Urinary bladder (tissue), 4 donors: ENCODE measurements at places on chromosomes 5 and 9. TPM values are rescaled to one million over a fixed set of nuclear protein-coding genes. Genes with fewer than 3 reads are reported as not detected.

DNA sequence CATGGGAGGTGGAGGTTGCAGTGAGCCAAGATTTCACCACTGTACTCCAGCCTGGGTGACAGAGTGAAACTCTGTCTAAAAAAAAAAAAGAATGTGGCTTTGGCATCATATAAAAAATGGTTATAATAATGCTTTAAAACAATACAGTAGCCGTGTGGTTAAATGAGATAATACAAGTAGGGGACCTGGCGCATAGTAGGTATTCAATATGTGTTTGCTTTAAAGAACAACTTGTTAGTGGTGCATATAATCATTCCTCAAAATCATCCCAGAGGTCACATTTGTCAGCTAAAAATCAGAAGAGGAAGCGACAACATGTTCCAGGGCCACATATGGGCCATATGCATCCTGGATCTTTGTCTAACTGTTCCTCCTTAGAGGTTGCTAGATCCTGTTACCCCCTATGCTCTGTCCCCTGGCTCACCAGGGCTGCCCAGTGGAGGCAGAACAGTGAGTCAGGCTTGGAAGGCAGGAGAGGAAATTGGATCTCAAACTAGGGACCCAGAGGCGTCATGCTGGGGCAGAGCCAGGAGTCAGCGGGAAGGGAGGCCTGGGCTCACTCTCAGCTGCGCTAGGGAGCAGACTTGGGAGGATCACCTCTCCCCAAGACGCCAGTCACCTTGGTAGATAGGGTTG, 27.7 kb downstream of the LHX6 start:
- no peak for DNase-seq

DNA sequence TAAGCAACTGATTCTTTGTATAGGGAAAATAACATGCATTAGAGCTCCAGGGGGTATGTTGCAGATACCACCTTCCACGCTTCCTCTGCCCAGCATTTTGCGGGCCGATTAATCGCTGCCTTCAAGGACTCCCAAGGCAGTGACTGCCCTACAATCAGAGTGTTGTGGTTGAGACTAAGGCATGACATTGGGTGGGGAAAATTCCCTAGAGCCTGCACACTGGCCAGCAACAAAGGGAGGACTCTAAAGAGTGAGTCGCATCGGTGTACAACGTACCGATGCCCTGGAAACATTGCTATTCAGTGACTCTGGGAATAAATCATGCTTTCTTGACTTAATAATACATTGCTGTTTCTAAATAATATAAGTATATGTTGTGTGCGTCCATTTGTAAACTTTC, 119.7 kb downstream of the ZNF462 start:
- DNase-seq, result no peak

DNA sequence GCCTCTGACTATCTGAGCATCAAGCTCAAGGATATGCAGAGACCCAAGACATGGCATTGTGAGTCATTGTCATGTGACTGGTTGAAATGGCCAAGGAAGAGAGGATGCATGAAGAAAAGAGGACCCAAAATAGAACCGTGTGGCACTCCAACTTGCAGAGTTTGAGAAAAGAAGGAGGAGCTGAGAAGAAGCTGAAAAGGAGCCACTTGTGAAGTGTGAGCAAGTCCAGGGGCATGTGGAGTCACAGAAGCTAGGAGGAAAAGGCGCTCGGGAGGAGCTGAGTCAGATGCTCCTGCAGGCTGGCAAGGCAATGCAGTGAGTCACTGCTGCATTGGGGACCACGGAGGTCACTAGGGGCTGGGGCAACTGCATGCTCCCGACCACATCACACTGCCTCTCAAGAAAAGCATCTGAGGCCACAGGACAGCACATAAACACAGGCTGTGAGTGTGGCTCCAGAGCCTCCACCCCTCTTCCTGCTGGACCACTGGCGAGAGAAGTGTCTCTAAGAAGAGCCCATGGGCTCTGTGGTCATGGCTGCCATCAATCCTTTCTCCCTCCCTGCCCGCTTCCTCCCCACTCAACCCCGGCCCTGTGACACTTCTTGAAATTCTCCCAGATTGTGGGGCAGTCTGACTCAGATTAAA, 197.6 kb downstream of the DRD1 start:
- no peak for DNase-seq

DNA sequence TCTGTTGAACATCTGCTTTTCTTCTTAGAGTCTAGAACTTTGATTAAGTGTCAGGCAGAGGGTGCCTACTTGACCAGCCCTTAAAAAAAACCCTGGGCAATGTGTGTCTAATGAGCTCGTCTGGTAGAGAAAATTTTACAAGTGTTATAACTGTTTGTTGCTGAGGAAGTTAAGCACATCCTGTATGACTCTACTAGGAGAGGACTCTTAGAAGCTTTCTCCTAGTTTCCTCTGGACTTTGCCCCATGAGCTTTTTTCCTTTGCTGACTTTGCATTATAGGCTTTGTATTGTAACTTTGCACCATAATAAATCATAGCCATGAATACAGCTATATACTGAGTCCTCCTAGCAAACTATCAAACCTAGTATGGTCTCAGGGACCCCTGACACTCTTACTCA, 39.4 kb downstream of the GNG10 start:
- DNase-seq, result no peak

- DNase-seq, result no peak
Measured at GRCh38 chr5:170363671-170364070, 25.5 kb downstream of the KCNMB1 start.

DNA sequence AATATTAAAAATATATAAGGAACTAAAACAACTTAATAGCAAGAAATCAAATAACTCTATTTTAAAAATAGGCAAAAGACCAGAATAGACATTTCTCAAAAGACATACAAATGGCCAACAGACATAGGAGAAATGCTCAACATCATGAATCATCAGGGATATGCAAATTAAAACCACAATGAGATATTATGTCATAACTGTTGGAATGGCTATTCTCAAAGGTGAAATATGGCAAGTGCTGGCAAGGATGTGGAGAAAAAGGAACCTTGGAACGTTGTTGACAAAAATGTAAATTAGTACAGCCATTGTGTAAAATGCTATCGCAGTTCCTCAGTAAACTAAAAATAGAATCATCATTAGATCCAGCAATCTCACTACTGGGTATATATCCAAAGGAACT, 468.5 kb downstream of the NFIB start:
- DNase-seq, result no peak

DNA sequence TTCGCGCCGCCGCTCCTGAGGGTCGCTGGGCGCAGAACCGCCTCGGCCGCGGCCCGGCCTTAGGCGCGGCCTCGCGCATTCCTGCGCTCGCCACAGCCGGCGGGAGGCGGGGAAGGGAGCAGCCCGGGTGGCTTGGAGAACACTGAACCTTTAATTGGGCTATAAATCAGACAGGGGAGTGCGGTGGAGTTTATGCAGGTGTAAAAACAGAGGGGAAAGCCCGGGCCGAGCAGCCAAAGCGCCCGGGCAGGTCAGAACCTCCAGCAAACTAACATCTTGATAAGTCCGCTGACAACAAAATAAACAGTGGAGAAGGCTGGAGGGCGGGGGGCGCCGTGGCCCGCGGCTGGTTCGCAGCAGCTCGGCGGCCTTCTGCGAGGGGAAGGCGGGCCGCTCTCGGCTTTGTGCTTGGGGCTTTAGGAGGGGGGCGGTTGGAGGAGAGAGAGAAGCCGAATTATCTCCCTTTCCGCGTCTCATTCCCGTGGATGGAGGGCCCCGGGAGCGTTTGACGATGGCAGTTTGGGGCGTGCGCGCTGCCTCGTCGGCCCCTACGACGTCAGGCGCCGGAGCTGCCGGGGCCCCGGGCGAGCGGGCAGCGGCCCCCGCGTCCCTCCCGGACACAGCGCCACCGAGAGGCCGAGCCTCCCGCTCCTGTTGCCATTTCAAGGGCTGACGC, 11.3 kb downstream of the FOXD1 start:
- DNase-seq, result no peak

DNA sequence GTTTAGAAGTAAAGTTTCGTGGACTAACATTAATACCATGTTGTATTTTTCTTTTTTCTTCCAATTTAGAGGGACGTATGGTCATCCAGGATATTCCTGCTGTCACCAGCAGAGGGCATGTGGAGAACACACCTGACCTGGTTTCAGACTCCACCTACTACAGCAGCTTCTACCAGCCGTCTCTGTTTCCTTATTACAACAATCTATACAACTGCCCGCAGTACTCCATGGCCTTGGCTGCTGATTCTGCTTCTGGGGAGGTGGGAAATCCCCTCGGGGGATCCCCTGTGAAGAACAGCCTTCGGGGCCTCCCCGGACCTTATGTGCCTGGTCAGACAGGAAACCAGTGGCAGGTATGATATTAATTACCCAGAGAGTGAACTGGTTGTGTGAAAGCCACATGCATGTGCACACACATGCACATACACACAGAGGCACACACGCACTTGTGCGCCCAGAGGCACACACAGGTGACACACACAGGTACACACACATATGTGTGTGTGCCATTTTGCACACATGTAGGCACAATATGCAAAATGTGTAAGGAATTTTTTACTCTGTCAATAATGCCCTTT, 52.4 kb downstream of the DMRT1 start:
- DNase-seq, result peak; percentile 7

- DNase-seq, result no peak
Measured at GRCh38 chr5:27523629-27524028, 485.2 kb upstream of the CDH9 start.

DNA sequence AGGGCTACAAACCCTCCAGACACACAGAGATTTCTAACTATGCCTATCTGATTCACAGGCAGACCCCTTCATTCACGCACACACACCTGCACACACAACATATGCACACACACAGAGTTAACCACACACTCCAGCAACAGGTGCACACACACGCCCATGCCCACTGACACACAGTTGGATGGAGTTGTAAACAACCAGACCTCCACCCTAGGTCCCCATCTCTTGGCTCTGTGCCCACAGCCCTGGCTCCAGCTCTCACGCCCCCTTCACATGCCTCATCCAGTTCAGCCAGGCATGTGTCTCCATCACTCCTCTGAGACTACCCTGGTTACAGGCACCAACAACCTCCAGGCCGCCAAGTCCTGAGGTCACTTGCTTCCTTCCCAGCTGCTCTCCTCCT, 61.1 kb downstream of the PSD2 start:
- DNase-seq, result no peak

DNA sequence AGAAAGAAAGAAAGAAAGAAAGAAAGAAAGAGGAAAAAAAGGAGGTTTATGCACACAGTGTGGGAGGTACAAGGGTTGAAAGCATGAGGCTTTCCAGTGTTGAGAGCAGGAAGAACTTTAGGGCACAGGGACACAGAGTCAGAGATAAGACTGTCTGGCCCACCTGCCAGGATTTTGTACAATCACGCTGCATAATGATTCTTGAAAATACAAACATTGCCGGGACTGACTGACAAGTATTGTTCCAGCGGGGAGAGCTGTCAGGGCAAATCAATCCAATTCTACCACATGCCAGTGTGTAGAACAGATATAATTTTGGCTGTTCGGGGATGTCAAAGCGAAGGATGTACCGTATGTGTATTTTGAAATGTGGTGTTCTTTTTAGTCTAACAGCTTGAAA, 254.7 kb downstream of the NTRK2 start:
- DNase-seq, result no peak

- DNase-seq, result no peak
Measured at GRCh38 chr5:159258361-159258760, 4.7 kb upstream of the UBLCP1 start.

DNA sequence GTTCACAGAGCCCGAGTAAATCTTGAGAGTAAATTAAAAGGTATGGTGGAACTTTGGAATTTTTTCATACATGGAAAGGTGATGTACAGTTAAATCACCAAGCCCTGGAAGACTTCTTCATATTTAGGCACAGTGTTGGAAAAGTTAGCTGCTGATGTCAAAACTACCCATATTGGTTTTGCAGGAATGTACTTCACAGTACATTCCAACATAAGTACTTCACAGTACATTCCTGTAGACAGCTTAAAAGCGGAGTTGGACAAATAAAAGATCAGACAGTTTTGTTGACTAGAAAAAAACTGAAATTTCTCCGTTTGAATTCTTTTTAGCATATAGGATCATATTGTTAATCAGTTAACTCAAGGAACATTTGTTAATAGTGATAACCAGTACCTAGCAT, 1.8 kb downstream of the RANBP17 start:
- no peak for DNase-seq

DNA sequence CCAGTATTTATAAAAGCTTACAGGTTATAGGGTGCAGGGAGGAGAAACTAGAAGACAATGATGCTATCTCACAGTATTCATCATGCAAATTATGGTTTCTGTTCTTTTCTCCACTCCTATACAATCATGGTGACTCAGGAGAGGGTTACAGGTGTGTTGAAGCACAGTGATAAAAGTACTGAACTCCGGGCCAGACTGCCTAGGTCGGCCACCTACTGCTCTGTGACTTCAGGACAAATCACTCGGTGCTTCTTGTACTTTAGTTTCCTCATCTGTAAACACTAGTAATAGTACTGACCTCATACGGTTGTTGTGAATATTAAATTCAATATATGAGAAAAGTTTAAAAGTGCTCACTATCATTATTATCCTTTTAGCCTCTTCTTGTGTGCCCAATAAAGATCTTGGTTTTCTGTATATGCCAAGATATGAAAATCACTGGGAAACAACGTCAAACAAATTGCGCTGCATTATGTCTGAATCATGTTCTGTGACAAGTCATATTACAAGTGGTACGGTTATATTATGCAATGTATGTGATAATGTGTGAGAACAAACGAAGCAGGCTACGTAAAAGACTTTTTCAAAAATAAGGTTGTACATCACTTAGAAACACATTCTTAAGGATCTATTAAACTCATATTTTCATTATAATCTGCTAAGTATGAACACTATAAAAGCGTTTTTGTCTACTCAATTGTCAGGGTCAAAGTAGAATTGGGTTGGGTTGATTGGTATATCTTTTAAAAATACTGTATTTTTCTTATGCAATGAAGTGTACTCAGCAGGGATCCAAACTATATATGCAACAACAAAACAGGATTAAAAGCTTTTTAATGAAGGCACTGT, 153.3 kb downstream of the EFNA5 start:
- no peak for DNase-seq

GRCh38 chr5:158754018-158754514, 345.6 kb downstream of the EBF1 start:
- no peak for DNase-seq

- DNase-seq, result no peak
Measured at GRCh38 chr9:131173995-131174394, 48.6 kb downstream of the NUP214 start.

- no peak for DNase-seq
Measured at GRCh38 chr9:78613006-78613405, 316.1 kb downstream of the PSAT1 start.

Gene PCA3
- 0.26 TPM for total RNA-seq

Gene PCDHB15
- total RNA-seq, result 7.8 TPM

Gene ENTREP1
- total RNA-seq, result 11.6 TPM

Gene OR1J2
- total RNA-seq, result not detected

Gene HABP4
- 6.6 TPM for total RNA-seq
